T-helper 2 cell treated with Interferon-gamma antibody and Interleukin-4, amounts not matched to agents 5 μg/mL and 100 μg/mL, for 36 hours (primary cell): ENCODE measurements at places on chromosomes 2 and 18.

DNA sequence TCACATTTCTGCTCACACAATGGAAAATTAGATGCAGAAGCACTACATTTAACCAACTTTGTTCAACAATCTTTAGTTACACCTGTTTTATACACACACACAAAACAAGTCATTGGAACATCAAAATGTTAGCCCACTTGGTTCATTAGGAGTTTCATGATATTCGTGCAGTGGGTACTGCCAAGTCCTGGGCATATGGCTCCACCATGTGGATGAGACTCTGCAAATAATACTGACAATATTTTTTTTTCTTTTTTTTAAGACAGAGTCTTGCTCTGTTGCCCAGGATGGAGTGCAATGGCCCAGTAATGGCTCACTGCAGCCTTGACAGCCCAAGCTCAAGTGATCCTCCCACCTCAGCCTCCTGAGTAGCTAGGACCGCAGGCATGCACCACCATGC lies 34.5 kb upstream of the GRB14 start:
- no peak for DNase-seq

DNA sequence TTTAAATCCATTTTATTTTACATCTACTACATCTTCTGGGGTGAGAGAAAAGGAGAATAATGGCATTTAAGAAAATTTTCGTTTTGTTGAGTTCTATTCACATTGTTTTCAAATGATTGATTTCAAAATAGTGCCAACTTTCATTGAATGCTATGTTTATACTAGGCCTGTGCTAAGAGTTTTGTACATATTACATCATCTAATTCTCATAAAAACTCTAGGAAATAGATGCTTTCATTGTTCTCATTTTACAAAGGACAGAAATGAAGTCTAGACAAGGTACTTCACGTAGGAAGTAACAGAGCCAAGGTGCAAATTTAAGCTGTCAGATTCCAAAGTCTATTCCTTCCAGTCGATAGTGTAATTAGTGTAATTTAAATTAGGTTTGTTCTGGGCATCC lies 402.8 kb upstream of the UBE2E3 start:
- DNase-seq, result no peak

DNA sequence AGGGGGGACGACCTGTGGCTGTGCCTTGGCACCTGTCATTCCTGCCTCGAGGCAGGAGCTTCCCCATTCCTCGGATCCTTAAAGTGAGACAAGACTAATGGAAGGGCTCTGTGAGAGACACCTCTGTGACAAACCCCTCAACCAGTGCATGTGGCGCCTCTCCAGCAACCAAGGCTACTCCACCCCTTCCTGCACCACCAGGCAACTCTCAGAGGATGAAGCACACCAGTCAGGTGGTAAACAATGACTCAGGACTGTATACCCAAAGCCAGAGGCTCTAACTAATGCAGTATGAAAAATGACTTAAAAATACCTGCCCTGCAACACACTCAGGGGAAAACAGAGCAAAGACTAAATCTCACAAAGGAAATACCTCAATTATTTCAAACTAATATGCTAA lies 136.9 kb downstream of the UXS1 start:
- DNase-seq, result peak; percentile 15

DNA sequence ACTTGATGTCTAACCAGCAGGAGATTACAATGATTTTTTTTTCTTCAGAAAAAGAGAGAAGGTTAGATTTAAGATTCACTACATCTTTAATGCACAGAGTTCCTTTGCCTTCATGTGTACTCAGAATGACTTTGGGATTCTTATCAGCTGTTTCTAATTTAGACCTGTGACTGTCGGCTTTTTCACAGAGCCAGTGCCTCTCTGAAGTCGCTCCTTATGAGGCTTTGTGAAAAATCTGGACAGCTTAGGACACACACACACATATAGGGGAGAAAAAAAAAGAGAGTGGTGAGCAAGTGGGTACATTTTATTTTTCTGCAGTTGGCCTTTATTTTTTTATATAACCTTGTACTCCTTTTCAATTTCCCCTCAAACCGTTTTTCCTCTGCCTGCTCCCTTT lies 893.1 kb upstream of the CELF4 start:
- DNase-seq, result no peak

DNA sequence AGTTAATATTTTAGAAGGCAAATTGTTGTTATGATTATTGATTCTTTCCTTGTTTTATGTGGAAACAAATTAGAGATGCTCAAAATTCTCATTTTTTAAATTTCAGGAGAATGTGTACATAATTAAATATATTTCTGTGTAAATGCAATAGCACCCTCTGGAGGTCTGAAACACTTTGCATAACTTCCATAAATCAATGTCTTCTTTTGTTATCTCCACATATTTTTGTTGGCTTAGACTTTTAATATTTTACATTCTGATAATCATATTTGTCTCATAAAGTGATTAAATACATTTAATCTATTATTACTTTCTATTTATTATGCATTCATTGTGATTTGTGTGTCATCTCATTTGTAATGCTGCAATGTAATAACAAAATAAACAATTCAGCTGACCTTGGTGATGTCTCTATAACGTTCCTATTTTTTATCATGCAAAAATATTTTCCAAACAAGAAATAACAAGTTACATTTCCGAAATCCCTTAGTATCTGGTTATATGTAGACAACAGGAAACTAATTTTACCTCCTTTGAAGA lies 201.8 kb upstream of the GALNT5 start:
- no peak for DNase-seq
